ENCODE measurements at places on chromosomes 5 and 9. TPM values are rescaled to one million over a fixed set of nuclear protein-coding genes. Genes with fewer than 3 reads are reported as not detected.

DNA sequence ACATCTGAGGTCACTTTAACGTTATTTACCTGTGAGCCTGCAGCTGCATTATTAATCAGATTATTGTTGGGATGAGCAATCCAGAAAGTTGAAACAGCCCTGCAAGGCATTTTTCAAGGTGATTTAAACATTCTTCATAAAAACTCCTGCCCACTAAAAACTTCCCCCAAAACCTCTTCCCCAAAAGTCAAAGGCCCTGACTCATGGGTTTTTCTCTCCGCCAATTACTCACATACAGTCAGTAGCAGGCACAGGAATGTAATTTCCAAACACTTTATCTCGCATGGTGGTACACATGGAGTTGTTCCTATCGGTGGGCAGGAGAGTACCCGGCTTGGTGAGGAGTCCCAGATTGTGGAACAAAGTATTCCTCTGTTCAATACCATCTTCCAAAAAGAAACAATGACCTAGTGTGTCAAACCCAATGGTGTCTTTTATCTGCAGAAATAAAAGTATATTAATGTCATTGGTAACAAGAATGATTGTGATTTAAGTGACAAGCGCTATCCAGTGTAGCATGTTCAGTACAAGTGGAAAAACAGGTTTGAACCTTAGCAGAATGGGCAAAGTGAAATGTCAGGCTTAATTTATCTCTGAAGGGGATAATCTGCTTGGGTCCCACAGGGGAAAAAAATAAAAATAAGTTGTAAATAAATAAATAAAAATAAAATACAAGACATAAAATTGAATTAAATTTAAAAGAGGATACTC lies 38.3 kb downstream of the CEMIP2 start:
- no peak for DNase-seq

- no peak for DNase-seq
These were observed 121.4 kb upstream of the MVB12B start for GRCh38 chr9:126205265-126205664.

The FOCAD gene
- 30.4 TPM for total RNA-seq

DNA sequence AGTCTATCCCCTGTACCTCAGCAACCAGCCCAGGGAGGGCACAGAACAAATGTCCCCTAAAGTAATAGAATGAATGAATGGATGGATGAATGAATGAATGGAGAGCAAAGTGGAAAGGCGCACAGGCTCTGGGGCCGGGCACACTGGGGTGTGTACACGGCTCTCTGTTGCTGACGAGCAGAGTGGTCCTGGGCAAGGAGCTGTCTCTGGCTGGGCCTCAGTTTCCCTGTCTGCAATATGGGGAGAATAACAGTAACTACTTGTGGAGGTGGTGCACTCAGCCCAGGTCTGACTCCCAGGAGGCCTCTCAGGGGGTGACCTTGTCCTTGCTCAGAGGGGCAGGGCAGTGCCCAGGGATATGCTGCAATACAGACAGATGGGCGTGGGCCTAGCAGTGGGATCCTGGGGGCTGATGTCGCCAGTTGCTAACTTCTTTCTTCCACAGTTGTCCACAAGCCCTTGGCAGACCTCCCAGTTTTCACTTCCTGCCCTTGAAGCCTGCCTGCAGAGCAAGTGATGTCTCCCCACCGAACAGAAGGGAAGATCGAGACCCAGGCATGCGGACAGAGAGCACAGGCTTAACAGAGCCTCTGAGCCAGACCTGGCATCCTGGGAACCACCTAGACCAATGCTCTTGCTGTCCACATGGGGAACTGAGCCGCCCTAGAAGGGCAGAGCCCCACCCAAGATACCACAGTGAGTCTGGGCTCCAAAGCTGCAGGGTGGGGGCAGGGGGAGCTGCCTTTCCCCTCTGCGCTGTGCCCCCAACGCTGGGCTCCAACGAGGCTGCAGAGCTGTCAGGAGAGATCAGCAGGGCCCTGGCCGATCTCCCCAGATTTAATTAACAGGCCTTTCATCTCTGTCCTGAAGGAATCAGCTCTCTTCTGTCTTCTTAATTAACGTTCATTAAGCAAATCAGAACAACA lies 13.6 kb upstream of the LAMC3 start:
- no peak for DNase-seq

- no peak for DNase-seq
These were observed 453.9 kb downstream of the KDM4C start for GRCh38 chr9:7211657-7212056.

All from aorta (tissue), 5 donors.